Left ventricle myocardium superior (tissue), 1 donor: ENCODE measurements at places on chromosomes 4 and X. TPM values are rescaled to one million over a fixed set of nuclear protein-coding genes. Genes with fewer than 3 reads are reported as not detected.

The ATP8A1 gene
- 14.0 TPM for total RNA-seq

The CNOT6L gene
- total RNA-seq, result 24.0 TPM

The GLOD5 gene
- not detected for total RNA-seq

The CXCL8 gene
- total RNA-seq, result 1.2 TPM

The MTNR1A gene
- total RNA-seq, result not detected

The RBM41 gene
- 20.1 TPM for total RNA-seq

The GIMD1 gene
- not detected for total RNA-seq

The TMEM35A gene
- total RNA-seq, result 0.30 TPM

The CDX4 gene
- total RNA-seq, result not detected

The ANXA3 gene
- 39.6 TPM for total RNA-seq

The NHSL2 gene
- total RNA-seq, result 3.7 TPM

The SMIM43 gene
- not detected for total RNA-seq

The SH3BGRL gene
- total RNA-seq, result 25.6 TPM

The SLC6A14 gene
- not detected for total RNA-seq
